Right atrium auricular region (tissue), 2 donors: ENCODE measurements at places on chromosomes 4 and X. TPM values are rescaled to one million over a fixed set of nuclear protein-coding genes. Genes with fewer than 3 reads are reported as not detected.

The RBM46 gene
- not detected for total RNA-seq

The FHIP1A gene
- total RNA-seq: 11.8 TPM

GRCh38 chrX:120690344-120690743 lies 60.5 kb upstream of the C1GALT1C1 start:
- H3K27me3 ChIP-seq: no peaks in the 10 kb centered on the region
- no peak overlapping the region for H3K27ac ChIP-seq
- DNase-seq: no peak
- H3K4me3 ChIP-seq: no peak overlapping the region
- H3K36me3 ChIP-seq: no peaks in the 10 kb centered on the region

DNA sequence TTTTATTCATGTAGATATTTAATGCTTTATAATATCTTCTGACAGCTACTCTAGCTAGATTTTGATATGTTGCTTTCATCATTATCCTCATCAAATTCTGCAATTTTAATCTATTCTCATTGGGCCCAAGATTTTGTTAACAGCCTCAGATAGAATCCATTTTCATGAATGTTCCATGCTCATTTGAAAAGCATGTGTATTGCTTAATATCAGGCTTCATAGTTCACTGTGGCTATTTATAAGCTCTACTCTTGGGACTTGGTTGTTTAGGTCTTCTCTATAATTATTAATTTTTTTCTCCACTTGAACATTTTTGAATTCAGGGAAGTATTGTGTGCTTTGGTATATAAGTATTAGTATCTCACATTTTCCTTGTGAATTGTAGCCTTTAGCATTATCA lies 41.8 kb downstream of the RAB40A start:
- no peaks in the 10 kb centered on the region for H3K27me3 ChIP-seq
- no peak overlapping the region for H3K27ac ChIP-seq
- no peaks in the 10 kb centered on the region for H3K36me3 ChIP-seq
- H3K4me3 ChIP-seq: no peak overlapping the region

GRCh38 chr4:16725252-16725651 lies 173.2 kb downstream of the LDB2 start:
- no peak overlapping the region for H3K27ac ChIP-seq
- no peaks in the 10 kb centered on the region for H3K27me3 ChIP-seq
- H3K36me3 ChIP-seq: no peaks in the 10 kb centered on the region
- no peak for DNase-seq
- peaks cover 8% of the 10 kb centered on the region for H3K4me1 ChIP-seq

DNA sequence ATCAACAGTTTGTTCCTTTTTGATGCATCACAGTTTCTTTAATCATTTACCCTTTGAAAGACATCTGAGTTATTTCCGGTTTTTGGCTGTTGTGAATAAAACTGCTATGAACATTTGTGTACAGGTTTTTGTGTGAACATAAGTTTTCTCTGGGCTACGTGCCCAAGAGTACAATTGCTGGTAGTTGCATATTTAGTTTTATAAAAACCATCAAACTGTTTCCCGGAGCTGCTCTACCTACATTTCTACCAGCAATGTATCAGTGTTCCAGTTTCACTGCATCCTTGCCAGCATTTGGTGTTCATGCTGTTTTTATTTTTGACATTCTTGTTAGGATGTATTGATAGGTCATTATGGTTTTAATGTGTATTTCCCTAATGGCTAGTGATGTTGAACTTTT lies 17.3 kb downstream of the KDM6A start:
- H3K27ac ChIP-seq: no peak overlapping the region
- DNase-seq: no peak
- H3K4me1 ChIP-seq: no peaks in the 10 kb centered on the region
- no peak overlapping the region for H3K4me3 ChIP-seq
- H3K27me3 ChIP-seq: no peaks in the 10 kb centered on the region

DNA sequence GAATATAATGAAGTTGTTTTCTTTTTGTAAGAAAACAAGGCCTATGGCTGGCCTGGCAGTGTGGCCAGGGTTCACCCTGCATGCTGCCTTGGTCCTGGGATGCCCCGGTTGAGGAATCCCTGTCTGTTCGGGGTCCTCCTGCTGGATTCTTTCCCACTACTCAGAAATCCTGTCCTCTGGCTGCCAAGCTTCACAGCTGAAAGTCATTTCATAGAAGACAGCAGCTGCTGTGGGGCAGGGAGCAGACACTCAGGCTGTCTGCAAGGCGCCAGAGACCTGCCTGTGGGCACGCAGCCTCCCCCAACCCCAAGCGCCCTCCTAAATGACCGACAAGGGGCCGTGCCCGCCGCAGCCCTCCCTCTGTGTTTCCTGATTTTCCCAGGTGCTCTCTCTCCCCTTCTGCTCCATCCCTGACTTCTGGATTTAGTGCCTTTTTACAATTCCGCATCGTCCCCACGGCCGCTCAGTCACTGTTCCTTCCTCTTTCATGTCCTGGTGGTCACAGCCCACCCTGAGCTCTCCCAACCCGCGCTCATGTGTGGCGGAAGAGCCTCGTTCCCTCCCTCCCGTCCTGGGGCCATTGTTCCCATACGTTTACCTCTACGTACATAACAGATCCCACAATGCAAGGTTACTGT lies 27.5 kb downstream of the ZFYVE28 start:
- H3K4me1 ChIP-seq: peaks cover 10% of the 10 kb centered on the region
- no peak overlapping the region for H3K27ac ChIP-seq
- no peaks in the 10 kb centered on the region for H3K36me3 ChIP-seq
- H3K4me3 ChIP-seq: no peak overlapping the region

GRCh38 chr4:41424522-41424921 lies 113.4 kb upstream of the LIMCH1 start:
- H3K4me1 ChIP-seq: peaks cover 49% of the 10 kb centered on the region
- H3K36me3 ChIP-seq: no peaks in the 10 kb centered on the region
